Activated T-cell treated with anti-CD3 and anti-CD28 coated beads, Interleukin-2, amount 50 U/mL, for 72 hours (primary cell): ENCODE measurements at places on chromosomes 1 and 21.
A peak's percentile ranks its signal among the peaks of the same experiment; 100 is the strongest.

DNA sequence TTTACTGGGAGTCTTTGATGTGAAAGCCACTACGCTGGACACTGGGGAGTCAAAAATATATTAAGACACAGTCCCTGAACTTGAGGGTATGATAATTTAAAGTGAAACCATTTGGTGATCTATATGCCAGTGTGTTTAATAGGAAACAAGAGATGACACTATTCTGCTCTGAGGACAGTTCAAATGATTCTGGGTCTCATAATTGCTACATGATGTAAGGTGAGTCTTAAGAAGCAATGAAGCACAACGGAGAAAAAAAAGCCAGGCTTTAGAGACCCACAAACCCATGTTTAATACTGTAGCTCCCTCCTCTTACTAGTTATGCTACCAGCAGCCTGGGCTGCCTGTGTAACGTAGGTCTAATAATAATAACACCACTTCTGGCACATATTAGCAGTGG, 14.2 kb upstream of the LRRC8D start:
- no peak for DNase-seq

GRCh38 chr1:154256686-154257085, 15.7 kb upstream of the HAX1 start:
- DNase-seq, result no peak

GRCh38 chr1:243842161-243842560, 7.9 kb downstream of the AKT3 start:
- DNase-seq, result no peak

- DNase-seq, result no peak
Observed at GRCh38 chr1:183676586-183677189, 23.6 kb upstream of the APOBEC4 start.

- peak; percentile 5 for DNase-seq
Observed at GRCh38 chr1:212315907-212316306, 30.7 kb downstream of the PPP2R5A start.
